ENCODE measurements at places on chromosomes 3 and 15.

- DNase-seq, result no peak
Measured at GRCh38 chr3:15154326-15154725, 51.7 kb upstream of the CAPN7 start.

- DNase-seq, result no peak
Measured at GRCh38 chr15:39999538-40000200, 39.3 kb downstream of the SRP14 start.

DNA sequence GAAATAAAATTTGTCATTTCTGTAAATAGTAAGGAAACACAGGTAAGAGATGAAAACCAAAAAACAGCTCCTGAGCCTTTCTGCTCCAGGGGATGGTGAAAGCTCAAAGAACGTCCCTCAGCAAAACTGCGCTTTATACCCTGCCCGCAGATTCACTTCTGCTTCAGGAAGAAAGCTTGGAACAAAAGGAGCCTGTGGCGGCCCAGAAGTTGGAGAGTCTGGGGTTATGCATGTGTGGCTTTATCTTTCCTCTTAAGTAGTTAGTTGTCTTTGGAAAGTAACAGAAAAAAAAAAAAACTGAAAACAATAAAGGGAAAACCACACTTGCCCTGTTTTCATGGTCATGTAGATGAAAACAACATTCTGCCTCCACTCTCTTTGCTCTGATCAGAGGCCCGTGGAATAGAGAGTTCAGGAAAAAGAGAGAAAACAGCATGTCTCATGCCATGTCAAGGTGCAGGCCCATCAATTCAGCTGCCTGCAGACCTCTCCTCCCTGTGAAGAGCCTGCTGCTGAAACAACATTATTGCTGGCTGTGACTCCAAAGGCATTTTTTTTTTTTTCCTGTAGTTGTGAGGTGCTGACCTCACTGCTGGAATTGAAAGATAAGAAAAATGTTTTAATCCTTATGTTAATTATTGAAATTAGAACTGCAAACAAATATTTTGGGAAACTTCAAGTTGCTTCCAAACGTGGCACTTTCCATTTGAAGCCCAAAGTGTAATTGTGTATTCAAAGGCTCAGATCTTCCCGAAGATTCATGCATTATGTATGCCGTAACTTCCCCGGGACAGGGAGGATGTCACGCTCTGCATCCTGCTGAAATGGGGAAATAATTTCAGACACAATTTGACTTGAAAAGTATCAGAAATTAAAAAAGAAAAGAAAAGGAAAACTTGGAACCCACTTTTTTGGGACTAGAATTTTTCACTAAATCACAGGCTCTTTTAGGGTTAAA, 108.4 kb upstream of the ZNF385D start:
- no peak for DNase-seq

DNA sequence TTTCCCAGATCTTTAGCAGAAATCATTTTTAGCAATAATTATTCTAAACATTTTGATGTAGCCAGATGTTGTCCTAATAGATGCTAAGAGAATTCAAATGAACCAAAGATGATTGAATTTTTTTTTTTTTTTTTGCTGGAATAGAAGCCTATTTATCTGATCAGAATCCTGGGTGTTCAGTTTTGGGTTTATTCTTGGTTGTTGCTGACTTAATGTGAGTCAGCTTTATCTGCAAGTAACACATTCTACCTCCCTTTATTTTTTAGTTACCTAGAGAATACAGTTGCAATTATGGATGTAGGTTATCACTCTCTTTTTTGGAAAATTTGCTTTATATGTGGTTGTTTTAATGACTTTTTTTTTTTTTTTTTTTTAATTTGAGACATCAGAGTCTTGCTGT, 6.4 kb downstream of the CEP97 start:
- DNase-seq, result no peak

DNA sequence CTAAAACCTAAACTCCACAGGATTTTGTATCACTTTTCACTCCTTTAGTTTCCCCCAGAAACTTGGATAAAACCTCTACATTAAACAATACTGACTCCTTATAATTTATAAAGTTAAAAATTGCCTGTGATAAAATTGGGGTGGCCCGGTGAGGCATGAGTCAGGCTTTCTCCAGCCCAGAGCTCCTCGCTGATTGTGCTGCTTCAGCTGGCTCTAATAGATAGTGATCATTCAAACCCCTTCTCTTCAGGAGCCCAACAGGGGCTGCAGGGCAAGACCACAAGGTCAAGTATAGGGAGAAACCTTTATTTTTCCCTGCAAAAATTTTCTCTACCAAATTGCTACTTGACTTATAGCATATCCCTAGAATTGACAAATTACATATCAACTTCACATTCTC, 308.2 kb downstream of the PLCL2 start:
- no peak for DNase-seq

DNA sequence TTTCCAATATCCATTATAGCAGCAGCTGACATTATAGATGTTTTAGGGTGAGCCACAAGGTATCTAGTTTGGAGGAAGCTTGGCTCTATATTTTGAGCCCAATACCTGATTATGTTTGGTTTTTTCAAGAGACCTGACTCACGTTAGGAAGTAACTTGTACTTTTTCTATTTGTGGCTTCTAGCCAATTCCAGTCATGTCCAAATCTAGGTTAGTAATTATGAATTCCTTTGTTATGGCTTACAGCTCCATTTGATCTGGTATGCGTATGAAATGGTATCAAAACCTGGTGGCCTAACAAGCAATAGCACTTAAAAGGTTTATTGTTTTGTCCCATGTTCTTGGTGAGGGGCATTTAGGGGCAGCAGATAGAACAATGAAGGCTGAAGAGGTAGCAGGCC, 115.9 kb downstream of the TOP2B start:
- DNase-seq, result no peak

DNA sequence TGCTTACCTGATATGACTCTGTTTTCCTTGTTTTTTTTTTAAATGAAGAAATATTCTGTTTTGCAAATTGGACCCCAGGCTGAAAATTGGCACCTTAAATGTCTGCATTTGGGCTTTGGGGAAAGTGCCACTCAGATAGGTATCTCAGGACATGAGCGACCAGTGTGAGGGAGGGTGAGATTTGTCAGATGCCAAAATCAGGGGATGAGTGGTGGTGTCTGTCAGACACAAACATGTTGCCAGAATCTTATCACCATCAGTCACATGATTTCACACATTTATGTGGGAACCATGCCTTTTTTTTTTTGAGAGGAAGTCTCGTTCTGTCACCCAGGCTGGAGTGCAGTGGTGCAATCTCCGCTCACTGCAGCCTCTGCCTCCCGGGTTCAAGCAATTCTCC, 75.6 kb upstream of the OSBPL11 start:
- DNase-seq, result no peak

DNA sequence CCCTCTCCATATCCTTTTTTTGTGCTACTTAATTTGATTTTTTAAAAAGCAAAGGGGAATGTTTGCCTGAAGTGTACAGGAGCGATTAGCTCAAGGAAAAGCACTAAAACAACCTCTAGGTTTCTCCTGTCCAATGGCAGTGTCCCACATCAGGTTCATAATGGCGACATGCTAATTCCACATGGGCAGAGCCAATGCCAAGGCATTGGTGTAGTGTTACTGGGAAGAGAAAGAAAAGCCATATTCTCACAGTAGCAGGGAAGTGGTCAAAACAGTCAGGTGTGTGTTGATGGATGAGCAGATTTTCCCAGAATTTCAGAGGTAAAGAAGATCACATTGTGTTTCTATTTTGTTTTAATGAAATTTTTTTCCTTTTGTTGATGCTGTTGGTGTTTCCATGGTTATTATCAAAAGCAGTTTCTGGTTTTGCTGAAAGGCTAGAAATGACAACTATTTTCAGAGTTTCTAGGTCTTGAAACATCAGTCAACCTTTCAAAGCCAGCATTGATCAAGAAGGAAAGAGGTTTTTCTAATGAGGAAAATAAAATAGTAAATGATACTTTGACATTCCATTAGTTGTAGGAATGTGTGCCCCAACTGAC, 65.2 kb downstream of the FNDC3B start:
- no peak for DNase-seq

GRCh38 chr3:182686033-182686886, 107.0 kb upstream of the ATP11B start:
- no peak for DNase-seq

- no peak for DNase-seq
Measured at GRCh38 chr3:44761101-44761423, 357 bp downstream of the KIAA1143 start.

GRCh38 chr3:47989981-47990440, 26.2 kb downstream of the MAP4 start:
- DNase-seq, result peak; percentile 67

DNA sequence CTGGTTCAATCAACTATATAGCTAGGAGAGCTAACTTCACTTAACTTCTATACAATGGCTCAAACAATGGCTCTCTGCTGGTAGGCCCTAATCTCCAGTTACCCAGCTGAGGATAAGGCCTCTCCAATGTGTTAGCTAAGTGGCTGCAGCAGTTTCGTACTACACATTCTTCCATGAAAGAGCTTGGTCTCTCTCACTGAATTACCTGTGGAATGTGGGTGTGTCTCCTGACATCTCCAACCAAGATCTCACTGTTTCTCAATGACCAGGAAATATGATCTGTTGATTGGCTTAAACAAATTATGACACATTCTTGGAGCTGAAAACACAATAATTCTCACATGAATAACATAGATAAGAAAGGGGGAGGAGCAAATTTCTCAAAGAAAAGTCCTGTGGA, 169.8 kb upstream of the ROBO1 start:
- no peak for DNase-seq

GRCh38 chr3:168859143-168859542, 763.4 kb upstream of the GOLIM4 start:
- no peak for DNase-seq

DNA sequence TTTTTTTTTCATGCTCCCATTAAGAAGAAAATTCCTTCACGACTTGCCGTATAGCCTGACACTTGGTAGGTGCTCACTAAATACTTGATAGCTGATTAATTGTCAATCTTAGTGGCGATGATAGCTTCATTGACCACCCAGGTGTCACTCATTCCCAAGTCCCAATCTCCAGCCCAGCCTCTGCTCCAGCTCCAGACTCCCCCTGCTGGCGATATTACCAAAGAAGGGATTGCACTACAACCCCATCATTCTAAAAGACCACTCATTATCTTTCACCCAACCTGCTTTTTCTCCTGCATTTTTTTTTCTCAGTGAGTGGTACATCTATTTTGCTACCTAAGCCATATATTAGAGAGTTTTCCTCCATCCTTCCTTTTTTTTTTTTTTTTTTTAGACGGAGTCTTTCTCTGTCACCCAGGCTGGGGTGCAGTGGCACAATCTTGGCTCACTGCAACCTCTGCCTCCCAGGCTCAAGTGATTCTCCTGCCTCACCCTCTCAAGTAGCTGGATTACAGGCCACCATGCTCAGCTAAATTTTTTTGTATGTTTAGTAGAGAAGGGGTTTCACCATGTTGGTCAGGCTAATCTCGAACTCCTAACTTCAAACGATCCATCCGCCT, 19.5 kb upstream of the COMMD2 start:
- no peak for DNase-seq

- no peak for DNase-seq
Measured at GRCh38 chr3:4583416-4583815, 90.3 kb downstream of the ITPR1 start.

DNA sequence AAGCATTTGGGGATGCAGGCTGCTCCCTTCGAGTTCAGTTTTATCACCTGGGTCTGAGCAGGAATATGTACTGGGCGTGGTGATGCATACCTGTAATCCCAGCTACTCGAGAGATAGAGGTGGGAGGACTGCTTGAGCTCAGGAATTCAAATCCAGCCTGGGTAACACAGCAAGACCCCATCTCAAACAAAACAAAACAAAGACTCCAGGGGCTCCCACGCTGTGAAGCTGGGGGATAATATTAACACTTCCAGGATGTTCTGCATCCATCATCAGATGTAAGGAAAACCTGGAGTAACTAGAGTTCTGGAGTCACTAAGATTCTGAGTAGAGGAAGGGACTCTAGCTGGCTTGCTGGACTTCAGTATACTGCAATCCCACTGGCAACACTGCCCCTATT, 40.6 kb downstream of the LYZL4 start:
- no peak for DNase-seq

DNA sequence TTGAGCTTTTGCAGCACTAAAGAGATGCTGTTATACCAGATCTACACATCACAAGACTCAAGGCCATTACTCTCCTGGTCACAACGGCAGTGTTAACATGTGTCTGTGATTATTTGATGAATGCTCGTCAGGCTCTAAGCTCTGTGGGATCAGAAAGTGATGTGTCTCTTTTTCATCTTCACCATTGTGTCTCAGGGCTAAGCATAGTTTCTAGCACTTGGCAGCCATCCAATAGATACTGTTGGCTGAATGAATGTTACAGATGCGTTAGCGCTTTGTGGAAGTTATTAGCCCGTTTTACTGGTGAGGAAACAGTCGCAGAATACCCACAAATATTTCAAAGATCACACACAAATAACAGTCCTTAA, 1.2 kb upstream of the FAM81A start:
- DNase-seq, result no peak

GRCh38 chr3:30332196-30333021, 274.0 kb upstream of the TGFBR2 start:
- DNase-seq, result no peak

DNA sequence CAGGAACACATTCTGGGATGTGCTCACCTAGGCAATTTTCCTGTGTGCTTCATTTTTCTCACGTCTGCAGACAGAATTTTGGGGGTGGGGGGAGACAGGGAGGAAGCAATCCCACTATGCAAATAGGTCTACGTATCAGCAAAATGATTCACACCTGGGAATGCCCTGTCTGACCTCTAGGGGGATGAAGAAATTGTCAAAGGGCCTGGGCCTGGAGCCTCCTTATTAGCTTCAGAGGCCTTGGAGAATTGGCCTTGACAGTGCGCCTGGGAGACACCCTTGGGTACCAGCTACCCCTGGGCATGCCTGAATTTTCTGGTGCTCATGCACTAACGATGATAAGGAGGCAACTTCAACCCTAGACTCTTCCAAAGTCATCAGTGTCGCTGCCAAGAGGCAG, 207.5 kb downstream of the CADPS start:
- DNase-seq, result no peak

DNA sequence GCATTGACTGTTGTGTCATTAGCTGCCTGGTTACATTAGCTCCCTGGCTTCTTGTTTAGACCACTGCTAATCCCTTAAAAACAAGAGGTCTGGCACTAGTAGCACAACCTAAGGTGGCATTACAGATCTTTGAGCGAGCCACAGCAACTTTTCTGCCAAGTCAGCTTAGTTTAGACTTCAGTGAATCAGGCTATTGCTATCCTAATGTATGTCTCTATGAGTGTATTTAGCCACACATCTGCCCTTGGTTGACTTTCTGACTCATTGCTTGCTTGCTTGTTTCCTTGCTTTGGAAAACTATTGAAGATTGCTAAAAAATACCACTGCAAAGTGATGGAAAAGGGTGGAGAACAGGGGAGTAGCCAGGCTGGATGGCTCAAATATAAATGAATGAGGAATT, 50.2 kb downstream of the CHP1 start:
- no peak for DNase-seq

- no peak for DNase-seq
Measured at GRCh38 chr3:156682501-156682900, 8.1 kb downstream of the TIPARP start.

GRCh38 chr3:192879346-192880031, 38.2 kb downstream of the MB21D2 start:
- DNase-seq, result no peak

Data from anterior cingulate cortex (tissue), 58 donors.